CD4-positive, alpha-beta T cell (primary cell): ENCODE measurements at places on chromosomes 6 and 20.

- DNase-seq = no peak
These were observed 77.5 kb upstream of the BEND3 start for GRCh38 chr6:107192830-107193229.

DNA sequence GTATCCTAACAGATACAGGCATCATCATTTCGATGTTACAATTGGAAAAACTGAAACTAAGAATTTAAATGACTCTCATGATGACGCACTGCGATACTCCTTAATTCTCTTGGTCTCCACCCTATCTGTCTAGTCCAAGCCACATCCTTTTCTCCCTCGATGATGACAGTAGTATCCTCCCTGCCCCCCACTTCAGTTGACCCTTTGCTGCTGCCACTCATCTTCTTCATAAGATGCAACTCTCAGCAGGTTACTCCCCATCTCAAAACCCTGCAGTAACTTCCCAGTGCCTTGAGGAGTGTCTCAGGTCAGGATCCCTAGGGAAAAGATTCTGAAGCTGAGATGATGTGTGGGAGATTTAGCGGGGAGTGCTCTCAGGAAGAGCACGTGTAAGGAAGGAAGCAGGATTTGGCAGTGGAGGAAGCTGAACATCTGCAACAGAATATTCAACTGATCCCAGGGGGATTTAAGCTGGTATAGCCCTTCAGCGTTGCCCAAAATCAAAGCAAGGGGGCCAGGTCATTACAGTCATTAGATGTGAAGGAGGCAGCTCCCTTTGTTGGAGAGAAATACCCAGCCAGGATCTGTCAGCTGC, 16.1 kb downstream of the JPH2 start:
- DNase-seq = no peak

DNA sequence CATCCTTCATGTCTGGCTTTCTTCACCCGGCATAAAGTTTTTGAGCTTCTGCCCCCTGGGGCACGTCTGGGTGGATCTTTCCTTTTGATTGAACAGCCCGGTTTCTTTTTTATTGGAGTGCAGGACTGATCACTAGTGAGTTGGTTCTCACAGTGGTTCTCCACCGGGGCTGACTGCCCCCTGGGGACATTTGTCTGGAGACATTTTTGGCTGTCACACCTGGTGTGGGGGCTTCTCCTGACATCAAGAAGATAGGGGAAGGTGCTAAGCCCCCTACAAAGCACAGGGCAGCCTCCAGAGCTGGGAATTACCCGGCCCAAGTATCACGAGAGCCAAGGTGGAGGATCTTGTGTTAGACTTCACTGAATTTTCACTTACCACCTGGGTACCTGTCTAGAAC, 25.7 kb upstream of the IRF4 start:
- DNase-seq = no peak

- DNase-seq = no peak
These were observed 3.8 kb upstream of the TNFAIP3 start for GRCh38 chr6:137863091-137863797.

DNA sequence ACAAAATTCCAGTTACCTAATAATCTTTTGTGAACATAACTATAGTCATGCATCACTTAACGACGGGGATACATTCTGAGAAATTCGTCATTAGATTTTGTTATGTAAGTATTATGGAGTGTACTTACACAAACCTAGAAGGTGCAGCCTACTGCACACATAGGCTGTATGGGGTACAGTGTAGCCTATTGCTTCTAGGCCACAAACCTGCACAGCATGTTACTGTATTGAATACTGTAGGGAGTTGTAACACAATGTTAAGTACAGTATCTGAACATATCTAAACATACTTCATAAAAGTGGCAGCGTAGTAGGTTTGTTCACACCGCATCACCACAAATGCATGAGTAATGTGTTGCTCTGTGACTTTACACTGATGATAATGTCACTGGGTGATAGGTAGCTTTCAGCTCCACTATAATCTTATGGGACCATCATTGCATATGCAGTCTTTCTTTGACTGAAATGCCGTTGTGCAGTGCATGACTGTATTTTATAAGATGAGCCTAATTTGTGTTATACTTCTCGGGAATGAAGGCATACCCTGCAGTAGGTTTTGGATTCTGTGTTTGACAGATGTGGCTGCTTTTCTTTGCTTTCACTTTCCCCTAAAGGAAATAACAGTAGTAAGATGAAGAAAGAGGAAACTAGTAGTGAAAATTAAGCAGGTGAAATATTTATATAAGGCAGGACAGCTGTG, 365.6 kb downstream of the FARS2 start:
- no peak for DNase-seq

- no peak for DNase-seq
These were observed 54.3 kb downstream of the SNAI1 start for GRCh38 chr20:50037123-50037522.

GRCh38 chr6:35601331-35602132, 87.2 kb downstream of the FKBP5 start:
- DNase-seq = peak; percentile 79

DNA sequence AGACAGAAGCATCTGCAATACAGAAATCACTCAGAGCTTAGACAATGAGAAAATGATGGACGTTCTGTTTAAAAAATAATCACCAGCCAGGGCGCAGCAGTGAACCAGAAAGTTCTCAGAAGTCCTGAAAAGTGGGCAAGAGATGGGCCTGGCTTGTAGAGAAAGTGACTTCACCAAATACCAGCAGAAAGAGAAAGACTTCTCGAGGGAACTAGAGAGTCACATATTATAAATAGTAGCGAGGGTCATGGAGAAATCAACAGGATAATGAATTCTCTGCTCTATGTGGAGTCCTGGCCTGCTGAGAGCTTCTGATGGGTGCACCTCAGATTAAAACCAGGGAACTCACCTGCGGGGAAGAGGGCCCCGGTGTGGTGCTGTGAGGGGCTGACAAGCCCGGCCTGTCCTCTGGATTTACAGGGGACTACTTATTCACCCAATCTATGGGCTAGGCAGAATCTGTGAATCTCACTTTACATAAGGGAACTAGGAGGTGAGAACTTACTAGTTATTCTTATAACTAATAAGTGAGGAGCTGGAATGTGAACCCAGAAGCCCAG, 5.6 kb upstream of the RAMACL start:
- no peak for DNase-seq

DNA sequence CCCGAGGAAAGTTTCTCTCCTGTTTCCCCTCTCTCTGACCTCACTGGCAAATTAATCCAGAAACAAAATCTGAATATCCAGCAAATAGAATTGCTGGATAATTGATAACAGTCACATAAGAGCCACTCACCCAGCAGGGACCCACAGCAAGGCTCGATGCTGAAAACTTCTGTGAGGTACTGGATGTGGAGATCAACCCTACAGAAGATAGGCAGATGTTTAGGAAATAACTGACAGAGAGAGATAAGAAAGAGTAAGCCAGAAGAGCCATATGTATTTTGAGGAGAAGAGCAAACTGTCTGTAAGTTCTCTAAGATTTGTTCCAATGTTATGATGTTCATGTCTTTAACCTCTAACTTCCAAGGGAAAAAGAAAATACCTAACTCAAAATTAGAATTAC, 59.7 kb downstream of the PKHD1 start:
- no peak for DNase-seq
